Fibroblast of skin of abdomen (primary cell): ENCODE measurements at places on chromosomes 7 and 10.
A peak's percentile ranks its signal among the peaks of the same experiment; 100 is the strongest.

GRCh38 chr10:17201794-17202116, 283 bp upstream of the TRDMT1 start:
- DNase-seq, result no peak

- no peak for DNase-seq
Measured at GRCh38 chr10:50874723-50875122, 10.7 kb downstream of the A1CF start.

- peak; percentile 49 for DNase-seq
Measured at GRCh38 chr7:66152371-66153191, 37.9 kb downstream of the CRCP start.

DNA sequence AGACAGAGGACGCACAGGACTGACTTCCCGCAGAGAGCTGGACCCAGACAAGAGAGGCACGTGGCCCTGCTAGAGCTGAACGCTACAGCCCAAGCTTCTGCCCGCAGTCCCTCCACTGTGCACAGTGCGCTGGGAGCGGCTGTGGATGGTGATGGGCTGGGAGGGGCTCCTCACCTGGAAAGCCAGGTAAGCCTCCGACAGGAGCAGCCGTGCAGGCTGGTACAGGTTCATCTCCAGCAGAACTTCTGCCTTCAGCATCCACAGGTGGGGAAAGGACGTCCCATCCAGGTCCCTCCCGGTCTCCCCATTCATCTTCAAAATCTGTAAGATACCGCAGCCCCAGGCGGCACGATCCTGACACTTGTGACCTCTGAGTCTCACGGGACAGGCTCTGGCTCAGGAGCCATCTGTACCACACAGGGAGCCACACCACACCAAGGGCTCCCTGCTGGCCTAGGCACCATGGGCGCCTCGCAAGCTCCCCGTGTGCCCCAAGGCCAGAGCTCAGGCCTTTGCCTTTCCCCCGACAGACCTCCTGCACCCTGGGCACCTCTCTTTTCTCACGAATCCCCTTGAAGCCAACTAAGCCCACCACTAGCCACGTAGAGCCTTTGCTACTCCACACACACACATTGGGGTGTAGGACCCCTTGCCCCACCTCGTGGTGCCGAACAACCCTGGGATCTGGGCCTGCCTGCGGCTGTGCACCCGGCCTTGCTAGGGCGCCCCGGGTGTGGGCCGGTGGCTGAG, 76.3 kb downstream of the CFAP46 start:
- no peak for DNase-seq

- no peak for DNase-seq
Measured at GRCh38 chr10:85315657-85316056, 987.3 kb downstream of the CCSER2 start.

- DNase-seq, result no peak
Measured at GRCh38 chr10:14758994-14759664, 15.6 kb downstream of the FAM107B start.

DNA sequence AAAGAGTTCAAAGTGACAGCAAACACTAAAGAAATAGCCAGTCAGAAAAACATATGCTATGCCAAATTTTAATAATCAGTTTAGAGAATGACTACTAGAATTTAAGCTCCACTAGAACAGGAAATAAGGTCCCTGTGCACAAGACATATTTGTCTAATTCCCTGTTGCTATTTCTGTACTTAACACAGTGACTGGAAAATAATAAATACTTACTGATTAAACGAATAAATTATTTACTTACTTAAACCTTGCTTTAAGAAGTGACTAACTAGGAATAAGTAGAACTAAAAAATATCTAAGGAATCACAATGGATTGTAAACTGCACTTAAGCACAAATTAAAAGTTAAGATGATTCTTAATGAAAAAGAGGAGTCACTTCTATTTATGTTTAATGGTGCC, 22.3 kb downstream of the NPS start:
- DNase-seq, result no peak
